ENCODE measurements at places on chromosomes 13 and 19. TPM values are rescaled to one million over a fixed set of nuclear protein-coding genes. Genes with fewer than 3 reads are reported as not detected.

- peak; percentile 78 for DNase-seq
Observed at GRCh38 chr19:7868671-7869452, 5.3 kb downstream of the PRR36 start.

DNA sequence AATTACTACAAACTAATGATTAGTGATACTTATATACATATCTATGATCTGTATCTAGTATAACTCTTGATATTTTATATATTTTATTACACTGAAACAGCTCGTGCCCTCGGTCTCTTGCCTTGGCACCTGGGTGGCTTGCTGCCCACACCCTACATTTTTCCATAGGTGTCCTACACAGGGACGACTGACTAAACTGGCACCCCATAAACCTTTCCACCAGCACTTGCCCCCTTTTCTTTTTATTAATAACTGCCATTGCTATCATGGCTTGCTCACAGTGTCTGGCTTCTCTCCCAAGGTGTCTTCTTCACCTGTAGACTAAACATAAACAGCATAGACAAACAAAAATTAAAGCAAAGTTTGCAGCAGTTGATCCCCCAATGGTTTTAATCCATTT is 30.4 kb downstream of the CLEC4M start:
- DNase-seq = no peak

DNA sequence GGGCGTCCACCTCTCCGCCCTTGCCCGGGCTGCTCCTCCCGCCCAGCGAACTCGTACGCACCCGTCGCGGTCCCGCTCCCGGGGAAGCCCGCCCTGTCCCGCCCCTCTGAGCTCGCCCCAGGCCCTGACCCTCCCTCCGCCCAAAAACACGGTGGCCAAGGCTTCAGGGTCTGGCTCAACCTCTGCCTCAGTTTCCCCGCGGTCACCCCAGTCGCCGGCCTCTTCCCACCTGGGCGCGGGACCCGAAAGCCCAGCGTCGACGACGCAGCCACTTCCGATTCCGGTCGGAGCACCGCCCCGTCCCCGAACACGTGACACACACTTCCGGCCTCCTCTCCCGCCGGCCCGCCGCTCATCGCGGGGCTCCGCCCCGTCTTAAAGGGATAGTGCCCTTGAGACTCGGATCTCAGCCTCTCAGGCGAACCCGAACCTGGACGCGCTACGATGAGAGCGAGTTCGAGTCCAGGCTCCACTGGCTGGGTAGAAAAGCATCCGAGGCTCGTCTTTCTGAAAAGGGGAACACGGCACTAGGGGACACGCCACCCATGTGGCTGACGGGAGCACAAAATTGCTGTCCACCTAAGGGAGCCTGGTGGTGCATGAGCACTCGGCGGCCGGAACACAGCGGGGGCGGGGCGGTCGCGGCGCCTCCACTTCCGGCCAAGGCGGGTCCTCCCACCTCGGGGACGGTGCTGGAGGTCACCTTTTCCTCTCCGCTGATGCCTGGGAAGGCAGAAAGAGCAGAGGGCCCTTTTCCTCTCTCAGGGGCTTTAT is at the start of gene C19orf25:
Gene C19orf25, minus strand, starts transcription at position 282 of the 774 bp plus-strand sequence. CDS start 312 bp downstream, outside the sequence.
- DNase-seq = peak; percentile 97

Gene PEX11G
- total RNA-seq = 4.7 TPM

Gene OR10H1
- not detected for total RNA-seq

Gene MTUS2
- not detected for total RNA-seq

GRCh38 chr19:7547159-7547558 is 11.6 kb downstream of the PNPLA6 start:
- DNase-seq = no peak

GRCh38 chr19:36460046-36460445 is 29.3 kb downstream of the ZNF566 start:
- DNase-seq = no peak

Gene LRRC4B
- 3.5 TPM for total RNA-seq

Gene FOXA3
- total RNA-seq = not detected

Gene LIN7B
- 9.8 TPM for total RNA-seq

DNA sequence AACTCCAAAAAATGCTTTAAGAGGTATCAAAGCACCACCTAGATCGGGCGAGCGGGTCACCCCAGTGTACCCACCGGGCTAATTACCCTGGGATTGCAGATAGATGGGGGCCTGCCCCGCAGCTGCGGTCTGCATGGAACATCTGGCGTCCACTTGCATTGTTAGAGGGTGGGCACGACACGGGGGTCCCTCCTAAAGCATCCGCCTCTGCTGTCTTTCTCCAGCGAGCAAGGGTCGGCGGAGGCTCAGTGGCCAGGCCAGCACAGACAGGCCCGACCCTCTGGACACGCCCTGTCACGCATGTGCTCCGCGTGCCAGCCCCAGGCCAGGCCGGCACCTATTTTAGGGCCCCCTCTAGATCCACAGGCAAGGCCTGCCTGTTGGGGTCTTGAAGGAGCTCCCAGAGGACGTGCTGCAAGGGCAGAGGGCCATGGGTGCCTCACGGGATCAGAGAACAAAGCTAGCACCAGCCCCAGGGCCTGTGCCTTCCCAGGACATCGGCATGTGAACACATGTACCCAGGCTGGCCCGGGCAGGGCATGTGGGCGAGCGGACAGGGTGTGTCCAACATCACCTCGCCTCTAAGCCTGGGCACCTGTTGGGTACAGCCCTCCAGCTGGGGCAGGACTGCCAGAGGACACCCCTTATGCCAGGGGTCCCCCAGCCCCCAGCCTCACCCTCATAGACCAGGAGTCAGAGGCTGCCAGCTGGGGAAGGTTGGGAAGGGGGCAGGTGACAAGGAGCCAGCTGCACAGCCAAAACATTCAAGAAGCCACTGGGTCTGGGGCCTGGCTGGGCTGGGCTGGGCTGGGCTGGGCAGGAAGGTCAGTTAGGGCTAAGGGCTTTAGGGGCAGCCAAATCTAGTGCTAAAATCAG is 35.6 kb upstream of the NANOS3 start:
- peak; percentile 76 for DNase-seq

DNA sequence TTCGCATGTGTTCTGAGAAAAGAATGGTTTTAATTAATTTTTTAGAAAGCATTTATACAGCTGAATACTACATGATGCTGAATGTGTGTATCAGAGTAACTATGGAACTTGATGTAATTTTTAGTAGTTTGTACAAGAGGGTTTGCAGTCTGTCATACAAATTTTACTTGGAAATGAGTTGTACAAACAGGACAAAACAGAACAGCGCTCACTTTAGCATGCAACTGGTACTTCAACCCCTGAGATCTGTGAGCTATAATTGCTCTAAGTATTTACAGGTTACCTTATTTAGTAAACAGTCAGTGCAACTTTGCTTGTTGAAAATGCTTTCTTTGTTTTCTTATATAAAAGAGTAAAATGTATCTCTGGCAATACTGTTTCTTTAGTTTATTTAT is 706 bp downstream of the TNFRSF19 start:
- no peak for DNase-seq

- no peak for DNase-seq
Observed at GRCh38 chr19:54160182-54160811, 776 bp upstream of the LENG1 start.
